ENCODE measurements at places on chromosomes 4 and X.

- no peak for DNase-seq
Measured at GRCh38 chr4:147284935-147285334, 196.0 kb upstream of the EDNRA start.

- peak; percentile 38 for DNase-seq
Measured at GRCh38 chr4:82053396-82053795, 320.4 kb downstream of the HNRNPD start.

DNA sequence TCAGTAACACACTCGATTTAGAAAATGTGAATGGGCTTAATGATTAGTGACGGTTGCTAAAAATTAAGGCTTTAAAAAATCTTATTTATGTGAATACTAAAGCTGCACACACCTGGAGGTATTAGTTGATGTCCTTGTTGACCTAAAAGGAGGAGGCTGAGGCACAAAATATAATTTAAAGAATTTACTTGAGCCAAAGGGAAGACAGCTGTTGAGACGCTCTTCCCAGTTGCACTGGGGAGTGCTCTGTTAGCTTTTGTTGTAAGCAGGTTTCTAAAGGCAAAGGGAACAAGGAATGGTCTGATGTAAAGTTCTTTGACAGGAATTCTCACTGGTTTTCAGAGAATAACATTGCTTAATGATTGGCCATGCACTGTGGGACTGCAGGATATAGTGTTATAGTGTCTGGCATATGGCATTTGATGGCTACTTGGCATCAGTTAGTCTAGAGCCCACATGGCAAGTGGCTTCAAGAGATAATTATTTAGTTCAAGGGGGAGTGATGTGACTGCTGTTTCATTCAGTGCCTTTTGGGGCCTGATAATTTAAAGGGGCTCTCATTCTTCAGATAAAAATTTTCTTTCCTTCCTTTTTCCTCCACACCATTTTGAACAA is 30.8 kb upstream of the PGM2 start:
- no peak for DNase-seq

DNA sequence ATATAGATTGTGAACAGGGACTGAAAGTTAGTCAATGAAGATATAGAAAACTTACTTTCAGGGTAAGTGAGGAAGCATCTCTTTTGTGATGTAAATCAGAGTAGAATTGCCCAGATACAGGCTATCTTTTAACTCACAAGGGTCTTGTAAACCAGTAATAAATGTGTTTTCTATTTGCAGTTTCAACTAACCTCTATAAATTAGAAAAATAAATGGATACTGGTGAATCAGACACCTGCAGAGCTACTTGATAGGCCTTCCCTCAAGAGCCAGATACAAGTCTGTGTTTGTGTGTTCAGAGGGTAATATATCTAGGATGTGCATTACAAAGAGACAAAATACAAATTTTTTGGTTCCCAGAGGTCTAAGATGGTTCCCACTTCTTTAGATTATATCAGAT is 82.9 kb downstream of the DCLK2 start:
- no peak for DNase-seq

DNA sequence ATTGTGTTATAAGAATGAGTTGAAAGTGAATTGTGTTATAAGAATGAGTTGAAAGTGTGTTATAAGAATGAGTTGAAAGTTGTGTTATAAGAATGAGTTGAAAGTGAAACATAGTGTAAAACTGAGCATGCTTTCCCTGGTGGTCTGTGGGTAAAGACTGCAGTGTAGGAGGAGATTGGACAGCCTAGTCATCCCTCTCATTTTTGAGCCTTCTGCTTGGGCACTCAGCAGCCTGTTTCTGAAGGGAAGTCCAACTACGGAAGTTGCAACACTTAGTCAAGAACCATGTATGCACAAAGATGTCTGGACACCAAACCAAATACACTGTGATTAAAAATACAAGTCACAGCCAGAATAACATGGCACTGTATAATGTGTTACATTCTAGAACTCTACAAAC is 72.6 kb downstream of the ANK2 start:
- DNase-seq: no peak

DNA sequence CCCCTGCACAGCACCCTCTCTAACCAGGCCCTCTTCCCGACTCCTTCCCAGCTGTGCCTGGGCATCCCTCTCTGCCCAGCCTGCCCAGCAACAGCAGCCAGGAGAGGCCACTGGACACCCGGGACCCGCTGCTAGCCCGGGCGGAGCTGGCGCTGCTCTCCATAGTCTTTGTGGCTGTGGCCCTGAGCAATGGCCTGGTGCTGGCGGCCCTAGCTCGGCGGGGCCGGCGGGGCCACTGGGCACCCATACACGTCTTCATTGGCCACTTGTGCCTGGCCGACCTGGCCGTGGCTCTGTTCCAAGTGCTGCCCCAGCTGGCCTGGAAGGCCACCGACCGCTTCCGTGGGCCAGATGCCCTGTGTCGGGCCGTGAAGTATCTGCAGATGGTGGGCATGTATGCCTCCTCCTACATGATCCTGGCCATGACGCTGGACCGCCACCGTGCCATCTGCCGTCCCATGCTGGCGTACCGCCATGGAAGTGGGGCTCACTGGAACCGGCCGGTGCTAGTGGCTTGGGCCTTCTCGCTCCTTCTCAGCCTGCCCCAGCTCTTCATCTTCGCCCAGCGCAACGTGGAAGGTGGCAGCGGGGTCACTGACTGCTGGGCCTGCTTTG is 1.1 kb downstream of the AVPR2 start:
- no peak for DNase-seq

- DNase-seq: no peak
Measured at GRCh38 chrX:50198348-50198747, 2.5 kb downstream of the AKAP4 start.

- DNase-seq: no peak
Measured at GRCh38 chrX:120000490-120001246, 57.1 kb upstream of the NKAP start.

GRCh38 chr4:184406958-184407391 is 67.4 kb downstream of the IRF2 start:
- no peak for DNase-seq

GRCh38 chr4:8600686-8601085 is 8.1 kb downstream of the CPZ start:
- DNase-seq: no peak

DNA sequence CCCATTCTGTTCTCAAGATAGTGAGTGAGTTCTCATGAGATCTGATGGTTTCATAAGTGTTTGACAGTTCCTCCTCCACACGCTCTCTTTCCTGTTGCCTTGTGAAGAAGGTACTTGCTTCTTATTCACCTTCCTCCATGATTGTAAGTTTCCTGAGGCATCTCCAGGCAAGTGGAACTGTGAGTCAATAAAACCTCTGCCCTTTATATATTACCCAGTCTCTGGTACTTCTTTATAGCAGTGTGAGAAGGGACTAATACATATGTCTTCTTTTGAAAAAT is 58.4 kb downstream of the CFAP299 start:
- DNase-seq: no peak

GRCh38 chr4:31458813-31459212 is 738.6 kb downstream of the PCDH7 start:
- DNase-seq: no peak

- no peak for DNase-seq
Measured at GRCh38 chr4:35525192-35525978, 718.9 kb downstream of the ARAP2 start.

GRCh38 chr4:1300466-1301455 is 11.1 kb downstream of the MAEA start:
- DNase-seq: no peak

DNA sequence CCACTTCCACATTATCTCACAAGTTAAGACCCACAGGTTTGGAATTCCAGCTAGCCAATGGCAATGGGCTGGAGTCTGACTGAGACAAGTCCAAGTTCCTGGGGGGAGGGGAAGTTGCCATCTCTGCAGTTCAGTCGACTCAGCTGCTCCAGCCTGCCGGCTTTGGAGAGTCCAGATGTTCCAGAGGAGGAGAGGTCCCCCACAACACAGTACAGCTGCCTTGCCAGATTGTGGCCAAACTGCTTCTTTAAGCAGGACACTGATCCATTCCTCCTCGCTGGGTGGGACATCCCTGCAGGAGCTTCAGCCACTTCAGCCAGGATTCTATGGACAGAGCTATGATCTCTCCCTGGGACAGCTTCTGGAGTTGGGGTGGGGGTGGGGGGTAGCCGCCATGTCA is 199.2 kb downstream of the EDA start:
- DNase-seq: no peak

DNA sequence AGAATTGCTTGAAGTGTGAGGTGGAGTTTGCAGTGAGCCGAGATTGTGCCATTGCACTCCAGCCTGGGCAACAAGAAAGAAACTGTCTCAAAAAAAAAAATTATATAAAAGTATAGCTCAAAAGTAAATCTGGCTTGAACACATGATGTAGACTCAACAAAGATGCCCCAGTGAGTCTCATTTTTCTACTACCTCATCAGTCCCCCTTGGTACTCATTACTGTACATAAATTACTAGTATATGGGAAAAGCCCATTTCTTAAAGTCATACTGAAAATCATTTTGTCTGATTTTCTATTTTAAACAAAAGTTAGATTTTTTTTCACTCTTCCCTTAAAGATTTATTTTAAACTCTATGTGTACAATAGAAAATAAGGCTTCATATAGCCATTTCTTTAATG is 39.2 kb downstream of the FAM241A start:
- DNase-seq: no peak

DNA sequence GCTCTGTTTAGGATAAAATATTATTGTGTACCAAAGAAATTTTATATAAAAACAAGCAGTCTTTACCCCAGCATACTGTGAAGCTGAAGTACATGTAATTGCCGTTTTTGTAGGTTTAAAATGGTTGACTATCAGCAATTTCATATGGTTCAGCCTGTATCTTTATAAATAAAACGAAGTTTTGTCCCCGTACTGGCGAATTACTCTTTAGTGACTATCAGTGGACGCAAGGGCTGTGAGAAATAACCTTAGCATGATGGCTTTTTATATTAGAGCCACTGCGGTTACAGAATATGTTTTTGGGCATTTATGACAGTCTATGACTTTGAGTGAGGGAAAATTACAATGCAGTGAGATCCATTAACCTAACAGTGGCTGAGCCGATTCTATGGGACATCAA is 1.2 kb downstream of the GPM6B start:
- no peak for DNase-seq

DNA sequence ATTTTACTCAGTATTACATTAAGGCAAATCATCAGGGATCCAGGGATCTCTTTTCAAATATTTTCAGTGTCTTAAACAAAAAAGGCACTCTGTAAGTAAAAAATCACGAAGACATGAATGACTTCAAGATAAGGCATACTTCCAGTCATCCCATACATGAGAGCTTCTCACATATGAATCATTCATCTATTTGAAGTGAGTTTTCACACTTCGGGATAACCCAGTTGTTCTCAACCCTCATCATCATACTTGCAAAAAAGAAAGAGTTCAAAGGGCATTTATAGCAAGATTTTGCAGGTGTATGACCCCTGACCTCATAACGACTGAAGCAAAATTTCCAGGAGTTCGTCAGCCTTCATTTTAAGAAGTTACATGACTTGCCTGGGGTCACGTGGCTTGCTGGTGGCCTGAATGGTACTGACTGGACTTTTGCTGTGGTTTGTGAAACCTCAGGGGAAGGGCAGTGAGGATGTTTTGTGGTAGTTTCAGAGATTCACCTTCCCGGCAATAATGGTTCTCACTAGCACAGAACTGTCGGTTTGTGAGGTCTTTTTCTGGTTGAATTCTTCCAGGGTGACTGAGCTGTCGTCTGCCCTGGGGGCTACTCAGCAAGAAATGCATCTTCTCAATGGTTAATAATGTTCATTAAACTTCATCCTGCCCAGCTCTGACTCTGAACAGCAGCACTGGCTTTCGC is 115.8 kb upstream of the SHISA3 start:
- DNase-seq: no peak

DNA sequence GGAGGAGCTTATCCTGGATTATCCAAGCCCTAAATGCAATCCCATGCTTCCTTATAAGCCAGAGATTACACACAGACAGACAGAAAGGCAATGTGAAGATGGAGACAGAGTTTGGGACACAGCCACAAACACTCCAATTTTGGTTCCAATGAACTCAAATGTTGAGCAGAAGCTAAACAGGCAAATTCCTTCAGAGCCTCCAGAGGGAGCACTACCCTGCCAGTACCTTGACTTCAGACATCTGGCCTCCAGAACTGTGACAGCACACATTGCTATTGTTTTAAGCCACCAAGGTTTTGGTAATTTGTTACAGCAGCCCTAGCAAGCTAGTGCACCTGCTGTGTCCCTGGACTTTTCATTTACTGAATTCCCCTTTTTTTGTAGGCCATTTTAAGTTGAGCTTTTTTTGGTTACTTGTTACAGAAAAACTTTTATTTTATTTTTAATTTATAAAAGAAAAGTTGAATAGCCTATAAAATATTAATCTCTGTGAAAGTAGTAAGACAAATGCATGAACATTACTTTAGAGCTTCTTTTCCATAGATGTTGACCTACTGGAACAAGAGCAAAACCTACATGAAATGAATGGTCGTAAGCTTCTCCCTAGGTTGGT is 33.4 kb upstream of the SRD5A3 start:
- peak; percentile 3 for DNase-seq

GRCh38 chr4:65599340-65599739 is 70.9 kb downstream of the EPHA5 start:
- no peak for DNase-seq

DNA sequence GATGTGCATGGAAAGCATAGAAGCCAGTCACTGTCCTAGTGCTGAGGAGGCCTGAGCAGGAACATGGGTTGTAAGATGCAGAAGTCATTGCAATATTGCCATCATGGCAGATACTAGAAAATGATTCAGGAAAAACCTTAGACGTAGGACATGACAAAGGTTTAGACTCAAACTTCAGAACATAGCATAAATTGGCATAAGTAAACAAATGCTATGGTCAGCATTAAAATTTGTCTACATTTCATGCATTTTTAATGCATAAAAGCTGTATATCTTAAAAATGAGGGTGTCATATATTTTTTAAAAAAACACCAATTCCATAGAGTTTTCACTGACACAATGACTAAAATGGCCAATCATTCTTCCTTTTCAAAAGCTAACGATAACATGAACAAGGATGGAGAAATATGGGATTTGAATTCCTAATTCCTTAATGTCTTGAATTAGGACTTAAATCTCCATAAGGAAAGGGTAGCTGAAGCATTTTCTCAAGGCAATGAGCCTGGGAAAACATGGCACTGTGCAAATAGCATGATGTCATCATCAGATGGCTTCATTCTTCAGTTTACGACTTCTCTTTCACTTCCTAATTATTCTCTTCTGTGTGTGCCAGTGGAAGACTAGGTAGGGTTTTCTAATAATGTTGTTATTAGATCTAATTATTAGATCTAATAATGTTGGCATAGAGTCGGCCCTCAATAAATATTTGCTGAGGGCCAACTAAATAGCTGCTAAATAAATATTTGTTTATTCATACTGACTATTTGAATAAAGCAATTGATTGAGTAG is 125.1 kb upstream of the FRG1 start:
- DNase-seq: no peak

DNA sequence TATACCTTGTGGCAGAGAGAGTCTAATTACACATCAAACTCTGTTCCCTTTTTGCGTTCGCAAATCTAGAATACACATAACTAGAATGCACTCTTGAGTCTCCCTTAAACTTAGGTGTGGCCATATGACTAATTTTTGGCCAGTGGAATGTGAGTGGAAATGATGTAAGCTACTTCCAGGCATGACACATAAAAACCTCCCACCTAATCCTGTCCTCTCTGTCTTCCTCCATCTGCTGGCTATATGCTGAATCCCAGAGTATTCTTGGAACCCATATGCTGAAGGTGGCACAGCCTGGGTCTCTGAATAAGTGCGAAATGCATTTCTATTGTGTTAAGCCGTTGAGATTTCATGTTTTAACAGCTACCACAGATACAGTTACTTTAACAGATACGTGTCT is 269.9 kb upstream of the NRK start:
- no peak for DNase-seq

Measured in NCI-H2081 (cell line).